ENCODE measurements at places on chromosomes 12 and 14.

DNA sequence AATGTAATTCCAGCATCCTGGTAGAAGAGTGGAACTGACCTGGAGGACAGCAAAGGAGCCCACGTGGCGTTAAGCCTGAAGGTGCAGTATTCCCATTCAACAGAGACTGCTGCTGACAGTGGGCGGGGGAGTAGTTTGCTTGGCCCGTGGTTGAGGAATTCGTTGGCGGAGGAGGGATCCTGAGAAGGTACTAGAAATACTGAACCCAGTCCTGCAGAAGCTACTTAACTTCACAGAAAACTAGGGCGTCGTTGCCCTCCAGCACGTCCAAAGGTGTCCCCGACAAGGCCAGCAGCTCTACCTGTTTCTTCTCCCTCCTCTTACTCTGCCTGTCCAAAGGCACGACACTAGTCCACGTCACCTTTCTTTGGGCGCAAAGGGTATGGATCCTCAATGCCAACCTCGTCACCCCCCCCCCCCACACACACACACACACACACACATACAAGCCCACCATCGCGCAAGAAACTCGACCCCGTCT, 303 bp downstream of the PUS7L start:
- DNase-seq = no peak

- DNase-seq = no peak
Measured at GRCh38 chr12:126346087-126346486, 1280.9 kb downstream of the AACS start.

DNA sequence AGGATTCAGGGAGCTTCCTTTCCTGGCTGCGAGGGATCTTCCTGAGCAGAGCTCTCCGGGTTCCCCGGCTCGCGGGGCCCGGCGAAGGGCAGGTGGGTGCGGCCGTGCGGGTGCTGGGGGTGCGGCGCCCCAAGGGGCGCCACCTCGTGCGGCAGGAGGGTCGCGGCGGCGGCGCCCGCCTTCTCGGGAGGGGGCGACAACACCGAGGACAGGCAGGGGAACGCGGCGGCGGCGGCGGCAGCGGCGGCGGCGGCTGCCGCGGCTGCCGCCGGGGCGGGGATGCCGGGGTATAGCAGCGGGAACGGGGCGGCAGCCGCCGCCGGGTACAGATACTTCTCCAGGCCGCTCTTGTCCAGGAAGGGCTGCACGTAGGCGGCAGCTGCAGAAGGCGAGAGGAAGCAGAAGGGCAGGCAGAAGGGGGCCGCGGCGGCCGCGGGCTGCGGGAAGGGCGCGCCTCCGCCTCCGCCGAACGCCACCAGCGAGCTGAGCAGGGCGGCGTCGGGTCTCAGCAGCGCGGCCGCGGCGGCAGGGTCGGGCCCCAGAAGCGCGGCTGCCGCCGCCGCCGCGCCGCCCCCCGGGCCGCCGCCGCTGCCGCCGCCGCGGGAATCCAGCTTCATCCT, 2.7 kb downstream of the BHLHE41 start:
- peak; percentile 78 for DNase-seq

GRCh38 chr14:105931808-105932483, 405.6 kb downstream of the TMEM121 start:
- no peak for DNase-seq

DNA sequence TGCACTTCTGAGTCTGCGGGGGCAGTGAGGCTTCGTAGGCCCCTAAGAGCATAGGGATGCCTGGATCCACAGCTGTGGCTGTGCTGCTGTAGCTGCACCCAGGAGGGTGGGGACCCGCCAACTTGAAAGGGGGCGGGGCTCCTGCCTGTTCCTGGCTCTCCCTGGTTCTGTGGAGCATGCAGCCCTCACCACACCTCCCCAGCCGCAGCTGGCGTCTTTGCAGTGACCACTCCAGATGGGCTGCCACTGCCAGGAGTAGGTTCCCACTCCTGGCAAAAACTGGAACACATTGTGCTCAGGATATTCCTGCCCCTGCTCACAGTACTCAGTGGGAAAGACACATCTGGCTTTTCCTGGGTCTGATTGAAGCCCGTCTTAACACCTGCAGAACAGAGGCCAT, 35.8 kb downstream of the TIMELESS start:
- no peak for DNase-seq

All from inflammatory macrophage (primary cell).